ENCODE measurements at places on chromosomes 5 and 9.

- DNase-seq, result no peak
These were observed 101.2 kb downstream of the NLN start for GRCh38 chr5:65823204-65823603.

GRCh38 chr5:102090770-102091169 lies 205.3 kb downstream of the SLCO4C1 start:
- DNase-seq, result no peak

DNA sequence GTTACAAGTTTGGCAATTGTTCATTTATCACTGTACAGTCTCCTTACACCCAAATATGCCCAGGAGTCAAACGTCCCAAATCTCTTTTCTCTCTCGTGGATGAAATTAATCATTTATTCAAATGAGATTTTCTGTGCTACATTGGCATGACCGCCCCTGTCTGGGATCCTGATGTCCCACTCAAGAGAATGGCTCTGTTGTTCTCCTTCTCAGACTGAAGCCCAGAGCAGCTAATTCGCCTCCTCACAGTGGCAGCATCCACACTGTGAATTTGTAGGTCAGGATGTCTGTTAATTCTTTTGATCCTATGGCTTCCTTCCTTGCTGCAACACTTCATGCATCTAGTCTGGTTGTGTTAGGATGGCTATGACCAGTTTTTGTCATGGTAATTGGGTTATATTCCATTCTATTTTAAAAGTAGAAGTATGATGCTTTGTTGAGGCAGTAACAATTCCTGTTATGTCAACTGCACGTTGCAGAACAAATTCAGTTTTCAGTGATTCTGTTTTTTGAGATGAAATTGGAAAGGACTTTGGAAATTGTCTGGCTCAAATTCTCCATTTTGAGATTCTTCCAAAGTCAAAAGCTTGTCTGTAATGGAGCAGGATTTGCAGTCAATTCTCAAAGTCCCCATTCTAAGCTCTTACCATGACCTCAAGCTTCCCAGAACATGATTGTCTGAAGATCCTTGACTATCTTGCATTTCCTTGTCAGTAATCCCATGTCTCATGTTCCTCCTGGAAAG lies 141.5 kb upstream of the GAS1 start:
- DNase-seq, result no peak

DNA sequence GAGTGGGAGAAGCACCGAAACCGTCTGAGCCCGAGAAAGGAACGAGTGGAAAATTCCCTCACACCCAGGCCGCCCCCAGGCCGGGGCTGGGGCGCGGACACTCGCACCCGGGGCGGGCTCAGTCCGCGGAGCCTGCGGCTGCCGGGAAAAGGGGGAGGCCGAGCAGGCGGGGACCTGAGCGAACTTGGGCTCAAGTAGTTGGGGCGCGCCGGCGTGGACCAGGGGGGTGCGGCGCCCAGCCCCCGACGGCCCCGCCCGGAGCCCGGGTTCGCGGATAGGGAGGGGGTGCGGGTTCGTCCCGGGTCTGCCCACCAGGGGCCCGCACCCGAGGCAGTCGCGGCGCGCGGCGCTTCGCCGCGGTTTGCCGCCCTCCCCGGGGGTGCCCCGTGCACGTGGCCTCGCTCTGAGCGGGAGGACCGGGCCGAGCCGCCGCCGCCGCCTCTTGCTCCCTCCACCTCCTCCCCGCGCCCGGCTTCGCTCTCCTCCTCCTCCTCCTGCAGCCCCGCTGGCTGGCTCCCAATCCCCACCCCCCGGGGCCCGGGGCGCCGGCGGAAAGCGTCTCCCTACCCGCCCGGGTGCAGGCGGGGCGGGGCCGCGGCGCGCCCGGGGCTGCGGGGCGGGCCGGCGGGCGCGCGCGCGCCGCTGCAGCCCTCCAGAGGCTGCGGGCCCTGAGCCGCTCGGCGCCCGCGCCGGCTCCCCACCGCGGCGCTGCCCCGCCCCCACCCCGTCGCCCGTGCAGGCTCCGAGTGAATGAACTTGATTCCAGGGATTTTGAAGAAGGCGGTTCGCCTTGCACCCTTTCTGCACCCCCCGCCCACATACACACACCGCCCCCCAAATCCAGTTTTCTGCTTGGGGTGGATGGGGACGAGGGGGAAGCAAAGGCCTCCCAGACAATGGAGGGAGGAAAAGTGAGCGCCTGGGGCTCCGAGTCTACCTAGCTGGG lies 1.3 kb upstream of the NFIB start:
- peak; percentile 63 for DNase-seq

DNA sequence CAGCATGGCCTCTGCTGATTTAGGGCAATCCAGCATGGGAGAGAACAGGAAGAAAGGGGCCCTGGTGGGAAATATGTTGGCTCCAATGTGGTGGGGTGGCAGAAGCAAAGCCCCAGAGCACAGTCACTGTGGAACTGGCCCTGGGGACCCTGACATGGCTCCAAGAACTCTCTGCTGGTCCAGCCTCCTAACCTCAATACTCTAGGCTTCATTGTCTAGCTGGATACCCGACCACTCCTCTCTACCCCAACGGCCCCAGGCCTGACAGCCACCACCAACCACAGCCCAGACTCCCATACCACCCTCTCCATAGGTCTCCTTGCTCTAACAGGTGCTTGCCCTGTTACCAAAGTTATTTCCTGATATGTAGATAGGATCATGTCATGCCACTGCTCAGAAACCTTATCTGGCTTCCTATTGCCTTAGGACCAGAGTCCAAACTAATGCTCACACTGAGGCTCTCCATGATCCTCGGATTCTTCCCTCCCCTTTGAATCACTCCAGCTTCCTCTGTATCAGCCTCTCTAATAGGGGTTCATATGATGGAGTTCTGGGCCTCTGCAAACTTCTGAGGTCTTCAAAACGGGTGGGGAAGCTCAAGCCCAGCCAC lies 12.9 kb downstream of the ACSL6 start:
- DNase-seq, result no peak

DNA sequence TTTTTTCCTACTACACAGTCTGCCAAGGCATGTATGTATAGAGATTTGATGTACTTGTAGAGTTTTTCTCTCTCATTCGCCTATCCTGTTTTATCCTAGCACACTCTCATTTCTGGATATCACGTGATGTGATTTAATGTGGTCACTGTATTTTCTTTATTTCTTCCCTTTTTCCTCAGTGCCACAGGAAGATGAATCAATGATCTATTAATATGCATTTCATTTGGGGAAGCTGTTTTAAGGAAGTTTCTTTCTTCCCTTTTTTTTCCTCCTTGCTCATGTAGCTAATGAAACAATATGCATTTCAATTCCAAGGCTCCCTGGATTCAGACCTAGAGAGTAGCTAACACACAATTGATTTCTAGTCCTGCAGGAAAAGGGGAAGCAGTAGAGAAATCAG lies 506.3 kb upstream of the WWC1 start:
- no peak for DNase-seq

DNA sequence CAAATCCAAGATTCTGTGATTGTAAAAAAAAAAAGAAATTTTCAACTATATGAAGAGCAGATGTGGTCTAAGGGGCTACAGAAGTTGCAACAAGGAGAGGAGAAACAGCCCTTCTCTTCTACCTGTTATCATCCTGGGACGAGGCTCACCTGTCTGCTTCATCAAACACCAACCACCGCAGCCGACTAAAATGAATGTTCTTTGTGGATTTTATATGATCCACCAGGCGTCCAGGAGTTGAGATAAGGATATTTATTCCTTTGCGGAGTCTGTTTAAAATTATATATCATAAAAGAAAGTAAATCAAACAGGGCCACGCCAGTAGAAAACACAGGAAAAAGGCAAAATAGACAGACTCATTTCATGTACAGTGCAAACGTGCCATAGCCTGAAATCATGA lies 21.5 kb downstream of the DDX31 start:
- no peak for DNase-seq

GRCh38 chr5:137114529-137114928 lies 384.6 kb downstream of the SPOCK1 start:
- no peak for DNase-seq

GRCh38 chr5:142551338-142552067 lies 134.4 kb downstream of the FGF1 start:
- no peak for DNase-seq

- no peak for DNase-seq
These were observed 322.1 kb upstream of the MSX2 start for GRCh38 chr5:174402222-174402812.

GRCh38 chr5:172904312-172904642 lies 54.9 kb upstream of the RPL26L1 start:
- DNase-seq, result no peak

- no peak for DNase-seq
These were observed 28.1 kb downstream of the FAM114A2 start for GRCh38 chr5:154010660-154011059.

- peak; percentile 72 for DNase-seq
These were observed 17.0 kb downstream of the C1QTNF2 start for GRCh38 chr5:160353379-160353778.

- DNase-seq, result no peak
These were observed 101.9 kb upstream of the PARP8 start for GRCh38 chr5:50564558-50564957.

GRCh38 chr5:115586525-115587146 lies 15.6 kb downstream of the TICAM2 start:
- DNase-seq, result no peak

GRCh38 chr9:93911136-93911745 lies 43.9 kb downstream of the BARX1 start:
- DNase-seq, result no peak

DNA sequence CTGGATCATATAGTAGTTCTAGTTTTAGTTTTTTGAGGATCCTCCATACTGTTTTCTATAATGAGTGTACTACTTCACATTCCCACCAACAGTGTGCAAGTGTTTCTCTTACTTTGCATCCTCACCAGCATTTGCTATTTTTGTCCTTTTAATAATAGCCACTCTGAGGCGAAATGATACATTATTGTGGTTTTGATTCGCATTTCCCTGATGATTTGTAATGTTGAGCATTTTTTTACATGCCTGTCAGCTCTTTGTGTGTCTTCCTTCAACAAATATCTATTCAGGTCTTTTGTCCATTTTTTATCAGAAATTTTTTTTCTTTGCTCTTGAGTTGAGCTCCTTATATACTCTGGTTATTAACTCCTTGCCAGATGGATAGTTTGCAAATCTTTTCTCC lies 114.0 kb downstream of the ADAMTSL1 start:
- no peak for DNase-seq

GRCh38 chr5:125137535-125137934 lies 391.1 kb upstream of the ZNF608 start:
- no peak for DNase-seq

GRCh38 chr9:91966503-91966902 lies 16.5 kb upstream of the ROR2 start:
- no peak for DNase-seq

DNA sequence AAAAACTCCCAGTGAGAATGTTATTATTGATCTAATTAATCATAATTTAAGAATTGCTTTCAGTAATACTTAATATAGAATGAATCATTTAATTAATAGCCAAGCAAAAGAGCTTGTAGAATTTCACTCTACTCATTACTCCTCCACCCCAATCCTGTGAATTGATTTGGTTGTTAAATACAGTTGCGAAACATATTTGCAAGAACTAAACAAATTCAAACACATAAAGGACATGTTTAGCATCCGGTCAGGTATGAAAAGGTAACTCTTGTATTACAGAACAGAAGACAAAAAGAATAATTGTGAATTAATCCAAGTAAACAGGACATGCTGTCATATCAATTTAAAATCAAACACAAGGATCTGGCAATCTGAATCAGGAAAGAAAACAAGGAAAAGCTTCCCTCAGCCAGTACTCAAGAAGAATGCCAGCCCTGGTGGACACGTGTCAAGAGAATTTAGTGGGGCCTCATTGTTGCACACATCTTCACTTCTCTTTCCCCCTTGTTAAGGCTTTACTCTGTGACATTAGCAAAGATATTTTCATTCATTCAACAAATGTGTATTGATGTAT lies 89.4 kb upstream of the SLC12A2 start:
- no peak for DNase-seq

DNA sequence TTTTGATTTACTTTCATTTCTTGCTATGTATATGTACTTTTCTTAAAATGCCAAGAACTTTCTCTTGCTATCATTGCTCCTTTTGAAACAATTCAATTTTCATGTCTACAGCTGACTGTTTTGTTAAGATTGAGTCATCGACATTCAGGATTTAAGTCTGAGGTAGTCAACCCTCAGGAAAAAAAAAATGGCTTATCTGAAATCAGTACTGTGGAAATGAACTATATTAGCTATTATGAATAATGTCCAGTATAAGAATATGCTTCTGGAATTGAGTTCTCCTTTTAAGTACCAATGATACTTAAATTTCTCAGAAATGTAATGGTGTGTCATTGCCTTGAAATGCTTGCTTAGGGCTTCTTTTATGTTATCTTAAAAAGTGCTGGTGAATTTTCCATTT lies 37.9 kb downstream of the TNFAIP8 start:
- DNase-seq, result no peak

GRCh38 chr5:131270809-131271208 lies 7.0 kb downstream of the CDC42SE2 start:
- no peak for DNase-seq

GRCh38 chr9:121271368-121272341 lies 3.7 kb downstream of the GSN start:
- DNase-seq, result no peak

GRCh38 chr5:101103874-101104273 lies 200.8 kb upstream of the ST8SIA4 start:
- no peak for DNase-seq

GRCh38 chr9:114221706-114222465 lies 66.5 kb downstream of the COL27A1 start:
- no peak for DNase-seq

GRCh38 chr5:42995360-42995751 lies 44.8 kb downstream of the ANXA2R start:
- no peak for DNase-seq

Data from thoracic aorta (tissue), 2 donors.